ENCODE measurements at places on chromosomes 7 and 10. TPM values are rescaled to one million over a fixed set of nuclear protein-coding genes. Genes with fewer than 3 reads are reported as not detected.

GRCh38 chr10:101839002-101839401 is 4.6 kb downstream of the KCNIP2 start:
- H3K4me3 ChIP-seq: no peak overlapping the region
- H3K27me3 ChIP-seq: no peaks in the 10 kb centered on the region
- no peaks in the 10 kb centered on the region for H3K36me3 ChIP-seq
- DNase-seq: no peak
- no peak overlapping the region for H3K27ac ChIP-seq

DNA sequence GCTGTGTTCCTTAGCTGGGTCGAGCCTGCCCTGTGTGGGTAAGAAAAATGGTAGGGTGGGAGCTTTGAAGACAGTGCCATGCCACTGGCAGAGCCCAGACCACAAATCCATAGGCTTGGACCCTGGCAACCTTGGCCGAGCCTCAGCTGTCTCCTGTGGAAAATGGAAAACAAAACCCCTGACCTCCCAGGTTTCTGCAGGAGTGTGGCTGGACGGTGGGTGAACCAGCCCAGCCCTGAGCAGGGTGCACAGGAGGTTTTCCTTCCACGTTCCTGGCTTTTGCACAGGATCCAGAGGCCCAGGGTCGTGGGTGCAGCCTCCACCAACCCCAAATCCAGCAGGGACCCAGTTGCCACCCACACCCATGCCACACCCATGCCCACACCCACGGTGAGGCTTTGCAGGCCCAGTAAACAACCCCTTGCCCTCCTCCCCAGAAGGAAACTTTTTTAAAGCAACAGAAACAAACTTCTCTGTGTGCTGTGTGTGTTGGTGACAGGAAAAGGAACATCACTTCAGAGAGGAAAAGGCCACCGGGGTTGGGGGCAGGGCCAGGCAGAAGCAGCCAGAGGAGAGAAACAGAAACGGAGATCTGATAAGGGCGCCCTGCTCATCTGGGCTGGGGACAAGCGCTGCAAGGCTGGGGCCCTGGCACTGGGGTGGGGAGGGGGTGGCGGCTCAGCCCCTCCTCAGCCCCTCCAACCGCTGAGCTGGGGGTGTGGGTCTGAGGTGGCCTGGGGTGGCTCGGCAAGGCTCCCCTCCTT is 20.7 kb upstream of the ZMIZ1 start:
- DNase-seq: no peak
- H3K27me3 ChIP-seq: no peaks in the 10 kb centered on the region
- H3K36me3 ChIP-seq: no peaks in the 10 kb centered on the region
- peaks cover 15% of the 10 kb centered on the region for H3K4me1 ChIP-seq
- H3K27ac ChIP-seq: no peak overlapping the region
- H3K4me3 ChIP-seq: no peak overlapping the region

- H3K4me3 ChIP-seq: no peak overlapping the region
- no peak overlapping the region for H3K27ac ChIP-seq
- H3K4me1 ChIP-seq: no peaks in the 10 kb centered on the region
- no peaks in the 10 kb centered on the region for H3K36me3 ChIP-seq
Measured at GRCh38 chr7:15998617-15999016, 312.1 kb upstream of the MEOX2 start.

GRCh38 chr10:29619241-29619669 is 15.5 kb downstream of the SVIL start:
- no peaks in the 10 kb centered on the region for H3K27me3 ChIP-seq
- H3K4me1 ChIP-seq: peaks cover 14% of the 10 kb centered on the region
- H3K4me3 ChIP-seq: no peak overlapping the region
- H3K27ac ChIP-seq: no peak overlapping the region

DNA sequence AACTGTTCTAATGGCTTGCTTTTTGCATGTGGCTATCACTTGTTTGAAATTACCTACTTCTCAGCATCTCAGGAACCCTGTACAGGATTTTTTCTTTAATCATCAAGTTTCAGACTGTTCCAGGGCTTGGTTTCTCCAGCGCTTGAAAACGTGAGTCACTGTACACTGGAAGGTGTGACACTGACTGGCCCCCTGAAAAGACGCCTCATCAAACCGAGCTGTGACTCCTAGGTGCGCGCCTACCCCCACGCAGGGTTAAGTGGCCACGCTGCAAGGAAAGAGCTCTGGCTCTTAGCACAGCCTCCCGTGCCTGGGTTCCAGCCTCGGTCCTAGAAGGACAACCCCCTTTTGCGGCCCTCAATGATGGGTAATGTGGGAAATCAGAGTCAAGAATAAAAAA is 81.0 kb downstream of the EBF3 start:
- no peak for DNase-seq
- H3K27ac ChIP-seq: no peak overlapping the region
- peaks cover 5% of the 10 kb centered on the region for H3K27me3 ChIP-seq
- no peak overlapping the region for H3K4me3 ChIP-seq
- no peaks in the 10 kb centered on the region for H3K4me1 ChIP-seq

GRCh38 chr7:87316097-87316700 is 29.3 kb upstream of the CROT start:
- no peak for DNase-seq
- H3K36me3 ChIP-seq: no peaks in the 10 kb centered on the region
- H3K4me3 ChIP-seq: no peak overlapping the region
- H3K27ac ChIP-seq: no peak overlapping the region
- no peaks in the 10 kb centered on the region for H3K27me3 ChIP-seq

DNA sequence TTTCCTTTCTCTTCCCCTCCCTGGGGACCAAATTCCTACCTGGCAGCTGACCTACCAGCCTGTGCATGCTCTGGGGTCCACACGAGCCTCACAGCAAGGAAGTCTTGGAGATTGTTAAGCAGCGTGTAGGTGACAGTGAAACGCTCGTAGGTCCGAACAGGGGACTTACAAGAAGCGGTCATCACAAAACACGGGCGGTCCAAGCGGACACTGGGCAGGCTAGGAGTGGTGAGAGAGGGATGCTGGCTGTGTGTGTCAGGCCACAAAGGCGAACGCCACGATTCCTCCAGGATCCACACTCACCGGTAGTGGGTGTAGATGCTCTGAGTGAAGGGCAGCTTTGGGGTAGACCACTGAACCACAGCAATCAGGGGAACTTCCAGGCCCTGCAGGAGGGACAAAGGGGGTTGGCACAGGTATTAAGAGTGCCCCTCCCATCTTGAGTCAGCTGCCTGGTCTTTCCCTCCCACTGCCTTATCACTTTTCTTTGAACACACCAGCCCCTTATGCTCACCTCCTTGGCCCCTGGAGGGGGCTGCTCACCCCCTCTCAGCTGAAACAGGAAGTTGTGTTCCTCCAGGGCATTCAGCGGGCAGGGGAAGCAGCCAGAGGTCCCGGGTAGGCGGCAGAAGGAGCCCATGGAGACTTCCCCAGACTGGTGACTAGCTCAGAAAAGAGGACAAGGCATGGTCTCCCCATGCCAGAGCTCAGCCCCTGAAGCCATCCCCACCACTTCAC is 2.0 kb downstream of the TRAPPC14 start:
- H3K4me3 ChIP-seq: no peak overlapping the region
- H3K27ac ChIP-seq: no peak overlapping the region
- DNase-seq: no peak
- H3K36me3 ChIP-seq: no peaks in the 10 kb centered on the region

GPR15LG gene
- total RNA-seq: not detected

Measured in GM23248 (cell line).